ENCODE measurements at places on chromosomes 4 and X.
A peak's percentile ranks its signal among the peaks of the same experiment; 100 is the strongest.

DNA sequence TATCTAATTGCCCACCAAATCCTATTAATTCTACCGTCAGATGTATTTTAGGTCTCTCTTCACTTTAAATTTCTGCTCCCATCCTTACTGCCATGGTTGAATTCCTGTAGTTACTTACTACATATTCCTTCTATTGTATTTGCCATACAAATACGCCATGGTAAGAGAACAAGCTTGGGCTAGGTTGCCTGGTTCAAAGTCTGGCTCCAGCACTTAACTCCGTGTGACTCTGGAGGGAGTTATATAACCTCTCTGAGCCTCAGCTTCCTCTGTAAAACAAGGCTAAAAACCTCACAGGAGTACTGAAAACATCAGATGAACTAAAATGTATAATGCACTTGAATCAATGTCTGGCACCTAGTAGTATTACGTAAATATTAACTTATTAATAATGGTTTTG lies 260.3 kb upstream of the RPS6KA3 start:
- DNase-seq: no peak

- no peak for DNase-seq
These were observed 39.0 kb upstream of the ALG13 start for GRCh38 chrX:111641969-111642368.

DNA sequence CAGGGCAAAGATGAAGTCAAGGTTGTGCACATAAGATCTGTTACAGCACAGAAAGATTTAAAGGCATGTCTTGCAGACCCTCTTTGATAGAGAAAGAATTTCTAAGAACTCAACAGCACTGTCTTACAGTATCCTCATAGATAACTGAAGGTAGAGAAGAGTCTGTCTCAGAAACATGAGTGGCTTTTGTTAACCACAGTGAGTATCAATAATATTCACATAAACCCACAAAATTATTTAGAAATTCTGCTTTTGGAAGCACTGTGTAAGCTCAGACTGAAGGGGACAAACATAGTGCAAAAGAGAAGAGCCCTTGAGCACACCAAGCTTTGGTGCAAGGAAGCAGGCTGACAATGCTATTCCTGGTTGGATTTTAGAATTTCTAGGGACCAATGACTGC lies 166.0 kb upstream of the SH3RF1 start:
- no peak for DNase-seq

- DNase-seq: no peak
These were observed 73.6 kb upstream of the QRFPR start for GRCh38 chr4:121454251-121454979.

DNA sequence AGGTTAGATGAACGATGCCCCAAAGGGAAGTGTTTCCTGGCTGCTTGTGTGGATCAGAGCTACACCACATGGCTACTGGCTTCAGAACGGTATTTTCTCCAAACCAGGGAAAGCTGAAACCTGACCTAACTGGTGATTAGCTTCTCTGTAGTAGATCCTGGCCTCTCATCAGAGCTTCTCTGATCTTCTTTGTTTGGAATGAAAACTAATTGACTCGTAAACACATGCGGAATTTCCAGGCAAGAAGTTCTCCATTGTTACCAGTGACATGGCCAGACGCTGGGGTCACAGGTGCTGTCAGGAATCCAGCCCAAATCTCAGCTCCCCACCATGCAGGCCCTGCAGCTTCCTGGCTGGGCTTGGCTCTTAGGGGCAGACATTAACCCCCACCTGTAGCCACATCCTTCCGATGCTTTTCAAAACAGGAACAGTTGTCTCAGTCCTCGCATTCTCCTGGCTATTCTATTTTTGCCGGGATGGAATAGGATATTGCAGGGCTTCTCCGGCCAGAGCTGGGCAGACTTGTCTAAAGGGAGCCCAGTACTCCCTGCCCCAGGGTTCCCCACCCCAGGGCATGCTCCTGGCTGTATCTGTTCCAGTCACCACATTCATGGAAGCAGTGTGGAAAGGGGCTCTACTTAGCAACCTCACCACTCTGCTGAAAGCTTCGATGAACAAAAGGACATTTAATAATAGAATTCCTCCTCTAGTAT lies 305.4 kb upstream of the F9 start:
- DNase-seq: no peak

GRCh38 chr4:86560447-86560846 lies 33.7 kb upstream of the PTPN13 start:
- no peak for DNase-seq

GRCh38 chr4:136768925-136769275 lies 763.4 kb downstream of the PCDH18 start:
- DNase-seq: no peak

DNA sequence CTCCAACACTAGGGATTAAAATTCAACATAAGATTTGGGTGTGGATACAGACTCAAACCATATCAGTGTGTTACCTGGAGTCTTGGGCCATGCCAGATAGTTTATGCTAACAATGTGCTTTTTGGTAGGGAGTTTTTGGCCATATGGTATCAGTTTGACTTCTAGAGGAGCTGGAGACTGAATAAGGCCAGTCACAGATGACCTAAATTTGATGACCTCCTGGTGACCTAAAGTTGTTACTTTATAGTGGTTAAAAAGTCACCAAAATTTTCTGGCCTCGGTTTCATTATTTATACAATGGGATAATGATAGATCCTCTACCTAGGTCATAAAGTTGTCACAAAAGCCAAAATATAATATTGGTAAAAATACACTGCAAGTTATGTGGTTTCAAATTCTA lies 877.1 kb downstream of the RAPGEF2 start:
- no peak for DNase-seq

DNA sequence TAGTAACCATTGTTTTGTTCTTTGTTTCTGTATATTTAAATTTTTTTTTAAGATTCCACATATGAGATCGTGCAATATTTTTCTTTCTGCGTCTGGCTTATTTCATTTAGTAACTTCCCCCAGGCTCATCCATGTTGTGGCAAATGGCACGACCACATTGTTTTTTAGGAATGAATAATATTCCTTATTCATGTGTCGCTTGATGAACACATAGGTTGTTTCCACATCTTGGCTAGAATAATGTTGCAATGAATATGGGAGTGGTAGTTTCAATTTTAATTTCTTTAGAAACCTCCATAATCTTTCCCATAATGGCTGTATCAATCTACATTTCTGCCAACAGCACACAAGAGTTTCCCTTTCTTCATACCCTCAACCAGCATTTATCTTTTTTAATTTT lies 166.8 kb upstream of the NR3C2 start:
- no peak for DNase-seq

DNA sequence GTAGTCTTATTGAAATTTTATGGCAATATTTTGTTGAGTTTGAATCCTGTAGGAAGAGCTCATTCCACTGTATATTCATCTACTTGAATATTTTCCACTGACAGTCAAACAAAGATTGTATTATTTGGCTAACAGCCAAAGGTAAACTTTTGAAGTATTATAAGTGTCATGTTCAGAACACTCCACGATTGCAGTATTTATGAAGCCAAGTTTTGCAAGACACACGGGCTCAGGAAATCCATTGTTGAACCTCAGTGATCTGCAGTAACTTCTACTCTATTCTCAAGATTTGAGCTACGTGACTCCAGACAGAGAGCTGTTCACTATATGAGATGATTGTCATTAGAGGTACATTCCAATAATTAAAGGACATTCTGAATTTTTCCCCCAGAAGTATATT lies 302.7 kb upstream of the ADGRL3 start:
- DNase-seq: no peak

- DNase-seq: no peak
These were observed 67.4 kb upstream of the PCDH18 start for GRCh38 chr4:137599734-137600133.

- DNase-seq: peak; percentile 70
These were observed at the start of gene EDA for GRCh38 chrX:69615779-69616456. EDA (plus strand) TSS chrX:69616113.

- DNase-seq: no peak
These were observed 30.9 kb upstream of the CDKL5 start for GRCh38 chrX:18394477-18394876.

GRCh38 chr4:172514801-172515200 lies 653.8 kb upstream of the GALNT7 start:
- DNase-seq: no peak

DNA sequence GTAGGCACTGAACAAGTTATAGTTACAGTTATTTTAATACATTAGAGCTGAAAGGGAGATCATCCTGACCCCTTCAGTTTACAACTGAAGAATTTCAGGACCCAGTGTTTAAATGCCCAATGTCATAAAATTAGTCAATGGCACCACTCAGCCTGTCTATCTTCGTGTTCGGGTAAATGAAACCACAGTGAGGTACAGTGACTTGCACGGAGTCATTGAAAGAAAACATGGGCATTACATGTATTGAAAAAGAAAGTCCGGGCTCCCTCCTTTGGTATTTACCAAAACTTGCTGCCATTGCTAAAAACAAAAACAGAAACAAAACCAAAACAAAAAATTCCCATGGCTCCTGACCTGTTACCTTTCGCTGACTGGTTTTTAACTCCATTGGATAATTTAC lies 131.7 kb downstream of the SH2D1A start:
- no peak for DNase-seq

DNA sequence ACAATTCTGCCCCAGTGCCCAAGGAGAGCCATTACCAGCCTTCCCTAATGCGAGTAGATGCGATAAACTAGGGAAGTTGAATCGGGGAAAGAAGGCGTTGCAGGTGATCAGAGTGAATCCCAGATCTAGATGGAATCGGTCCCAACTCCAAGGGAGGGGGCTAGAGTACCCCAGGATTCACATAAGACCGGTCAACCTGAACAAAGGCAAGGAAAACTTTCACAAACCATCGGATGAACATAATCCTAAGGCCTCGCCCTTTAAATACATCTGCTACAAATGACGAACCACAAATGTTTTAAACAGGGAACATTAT lies 11.2 kb upstream of the ZCCHC13 start:
- DNase-seq: no peak

GRCh38 chr4:40583850-40584439 lies 45.7 kb downstream of the RBM47 start:
- DNase-seq: no peak

Data from fibroblast of mammary gland (primary cell).